Keratinocyte (primary cell): ENCODE measurements at places on chromosomes 1 and 21.
A peak's percentile ranks its signal among the peaks of the same experiment; 100 is the strongest.

GRCh38 chr1:232574889-232575762, 54.8 kb downstream of the SIPA1L2 start:
- no peak for DNase-seq

- no peak for DNase-seq
Measured at GRCh38 chr1:85121744-85122143, 73.4 kb upstream of the MCOLN3 start.

- DNase-seq = peak; percentile 89
Measured at GRCh38 chr1:80054129-80054528, 1047.6 kb upstream of the ADGRL4 start.

DNA sequence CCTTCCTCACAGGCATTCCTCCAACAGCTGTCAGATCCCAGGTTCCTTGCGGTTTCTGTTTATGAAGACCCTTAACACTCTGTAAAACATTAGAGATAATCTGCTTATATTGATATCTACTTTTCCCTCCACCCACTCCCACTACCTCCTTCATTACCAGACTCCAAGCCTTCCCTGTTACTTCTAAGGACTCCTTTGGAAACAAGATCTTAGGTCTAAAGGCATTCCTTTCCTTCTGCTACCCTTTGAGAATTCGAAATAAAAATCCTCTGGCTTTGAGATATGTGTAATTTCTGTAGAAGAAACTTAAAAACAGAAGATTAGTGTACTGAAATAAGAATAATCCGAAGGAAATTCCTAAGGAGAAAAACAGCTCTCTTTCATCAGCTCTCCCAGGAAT, 23.7 kb upstream of the LYPLAL1 start:
- DNase-seq = no peak

DNA sequence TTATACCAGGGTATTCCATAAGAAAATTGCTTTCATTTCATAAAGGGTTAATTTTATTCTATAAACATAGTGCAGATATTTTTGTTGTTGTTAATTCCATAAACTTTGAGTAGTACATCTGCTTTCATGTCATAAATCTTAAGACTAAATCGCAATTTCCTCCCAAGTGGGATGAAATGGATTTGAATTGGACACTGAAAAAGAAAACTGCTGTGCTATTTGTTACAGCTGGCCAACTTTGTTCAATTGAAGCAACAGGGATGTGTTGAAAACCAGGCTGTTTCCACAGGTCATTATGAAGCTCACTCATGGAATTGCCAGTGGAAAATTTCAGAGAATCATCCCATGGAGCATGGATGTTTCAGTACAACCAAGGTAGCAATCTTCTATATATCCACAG, 252.5 kb upstream of the RGS18 start:
- no peak for DNase-seq

DNA sequence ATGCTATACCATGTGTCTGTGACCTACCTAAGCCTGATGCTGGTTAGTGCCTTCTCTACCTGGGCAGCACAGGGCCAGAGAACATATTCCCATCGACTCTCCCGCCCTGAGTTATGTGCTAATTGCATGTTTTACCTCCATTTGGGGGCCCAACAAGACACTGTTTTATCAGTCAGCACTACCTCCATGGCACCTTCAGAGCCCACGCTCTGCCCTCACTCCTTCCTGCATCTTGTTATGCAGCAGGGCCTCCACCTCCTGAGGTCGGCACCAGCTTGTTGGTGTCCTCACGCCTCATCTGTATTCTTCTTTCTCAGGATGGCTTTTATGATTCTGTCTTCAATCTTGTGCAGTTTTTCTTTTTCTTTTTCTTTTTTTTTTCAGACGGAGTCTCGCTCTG, 11.9 kb downstream of the WNT9A start:
- DNase-seq = no peak

GRCh38 chr1:40155135-40155534, 6.1 kb upstream of the RLF start:
- DNase-seq = no peak

DNA sequence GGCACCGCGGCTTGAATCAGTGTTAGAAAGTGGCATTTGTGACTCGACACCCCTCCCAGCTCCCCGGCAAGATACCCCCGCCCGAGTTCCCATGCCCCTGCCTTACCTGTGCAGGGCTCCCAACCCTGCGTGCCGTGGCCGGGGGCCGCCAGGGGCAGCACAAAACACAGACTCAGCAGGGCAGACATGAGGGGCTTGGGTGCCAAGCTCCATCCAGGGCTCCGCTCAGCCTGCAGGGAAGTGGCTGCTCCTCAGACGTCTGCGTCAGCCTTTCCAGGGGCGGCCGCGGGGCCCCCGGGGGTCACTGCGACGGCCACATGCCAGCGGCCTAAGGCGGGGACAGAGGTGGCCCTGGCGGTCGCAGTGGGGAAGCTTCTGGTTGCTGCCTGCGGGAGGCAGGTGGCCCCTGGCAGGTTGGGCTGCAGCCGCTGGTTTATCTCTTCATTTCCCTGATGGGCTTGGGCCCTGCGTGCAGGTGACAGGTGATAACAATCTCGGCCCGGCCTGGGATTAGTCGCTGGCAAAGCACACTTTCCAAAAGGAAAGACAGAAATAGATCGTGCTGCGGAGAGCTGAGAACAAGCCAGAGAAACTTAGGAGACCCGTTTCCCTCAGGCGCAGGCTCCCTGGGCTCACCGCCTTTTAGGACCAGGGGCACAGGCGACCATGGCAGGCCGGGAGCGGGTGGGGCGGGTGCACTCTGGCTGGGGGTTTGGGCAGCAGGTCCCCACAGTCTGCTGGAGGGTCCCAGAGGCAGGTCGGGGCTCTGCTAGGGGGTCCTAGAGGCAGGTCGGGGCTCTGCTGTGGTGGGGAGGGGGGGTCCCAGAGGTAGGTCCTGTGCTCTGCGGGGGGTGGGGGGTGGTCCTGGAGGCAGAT, at the start of gene TSPEAR:
Gene TSPEAR, minus strand, starts transcription at position 246 of the 876 bp plus-strand sequence. Its CDS starts 58 bp downstream, at position 188.
- no peak for DNase-seq

DNA sequence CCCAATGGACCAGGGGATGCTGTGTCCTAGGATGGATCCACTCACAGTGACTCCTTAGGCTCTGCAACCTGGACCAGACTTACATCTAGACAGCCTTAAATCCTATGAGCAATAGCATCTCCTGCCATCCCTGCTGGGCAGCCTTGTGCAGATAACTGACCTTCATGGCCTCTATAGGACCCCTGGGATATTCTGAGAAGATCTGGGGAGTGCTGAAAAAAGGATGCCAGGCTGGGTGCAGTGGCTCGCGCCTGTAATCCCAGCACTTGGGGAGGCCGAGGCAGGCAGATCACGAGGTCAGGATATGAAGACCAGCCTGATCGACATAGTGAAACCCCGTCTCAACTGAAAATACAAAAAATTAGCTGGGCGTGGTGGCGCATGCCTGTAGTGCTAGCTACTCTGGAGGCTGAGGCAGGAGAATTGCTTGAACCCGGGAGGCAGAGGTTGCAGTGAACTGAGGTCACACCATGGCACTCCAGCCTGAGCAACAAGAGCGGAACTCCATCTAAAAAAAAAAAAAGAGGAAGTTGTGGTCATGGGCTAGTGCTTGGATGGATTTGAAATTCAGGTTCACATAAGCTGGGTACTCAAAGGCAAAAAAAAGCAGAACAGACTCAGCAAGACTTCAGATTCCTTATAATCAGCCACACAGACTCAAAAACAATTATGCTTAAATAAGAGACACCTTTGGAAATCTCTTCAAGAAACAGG, 10.9 kb upstream of the SH2D1B start:
- DNase-seq = no peak
